ENCODE measurements at places on chromosomes 7 and 10.

- no peak for DNase-seq
Measured at GRCh38 chr10:80415734-80416478, 7.6 kb downstream of the PRXL2A start.

- no peak for DNase-seq
Measured at GRCh38 chr10:92967641-92968040, 93.0 kb upstream of the CYP26C1 start.

DNA sequence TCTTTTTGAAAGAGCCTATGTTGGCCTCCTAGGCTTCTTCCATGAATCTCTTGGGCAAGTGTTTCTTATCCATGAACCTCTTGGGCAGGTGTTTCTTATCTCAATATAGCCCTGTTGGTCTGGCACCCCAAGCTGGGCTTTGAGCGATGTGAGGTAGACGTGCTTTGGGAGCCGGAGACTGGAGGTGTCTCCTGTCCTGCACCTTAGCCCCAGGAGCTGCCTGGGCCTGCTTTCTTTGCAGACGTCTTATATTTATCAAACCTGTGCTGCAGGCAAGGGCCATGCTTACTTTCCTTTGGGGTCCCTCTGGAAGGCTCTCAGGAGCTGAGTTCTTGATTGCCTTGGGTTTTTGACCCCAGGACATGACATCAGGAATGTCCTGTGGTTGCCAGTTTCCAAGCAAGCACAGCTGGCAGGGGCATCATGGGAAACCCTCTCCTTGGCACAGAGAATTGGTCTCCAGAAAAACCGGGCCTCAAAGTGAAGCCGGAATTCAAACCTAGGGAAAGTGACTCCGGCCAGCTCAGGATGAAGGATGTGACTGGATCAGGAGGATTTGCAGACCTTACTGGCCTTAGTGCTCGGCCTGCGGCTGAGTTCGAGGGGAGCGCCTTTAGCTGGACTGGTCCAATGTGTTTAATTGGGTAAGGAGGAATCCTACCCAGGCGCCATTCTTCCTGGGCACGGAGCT, 2.8 kb downstream of the JAKMIP3 start:
- no peak for DNase-seq

- peak; percentile 70 for DNase-seq
Measured at GRCh38 chr7:2403718-2404648, 572 bp downstream of the CHST12 start.

DNA sequence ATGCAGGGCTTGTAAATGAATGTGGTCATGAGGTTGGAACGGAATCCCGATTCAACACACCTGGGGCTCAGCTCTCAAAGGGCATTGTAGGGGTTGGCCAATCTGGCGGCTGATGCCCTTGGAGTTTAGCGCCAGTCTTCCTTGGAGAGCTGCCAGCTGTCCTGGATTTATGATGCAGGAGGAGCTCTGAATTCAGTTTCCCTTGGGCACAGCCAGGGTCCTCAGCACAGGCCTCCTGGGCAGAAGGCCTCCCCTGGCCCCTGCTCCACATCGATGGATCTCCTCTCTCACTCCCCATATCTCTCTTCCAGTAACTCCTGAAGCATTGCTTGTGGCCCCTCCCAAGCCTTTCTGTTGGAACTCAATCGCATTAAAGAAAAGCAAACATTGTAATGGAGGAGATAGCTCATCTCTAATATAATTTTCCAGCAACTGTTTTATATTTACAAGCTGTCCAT, 985 bp upstream of the CYTH3 start:
- no peak for DNase-seq

GRCh38 chr7:133583545-133584171, 330.8 kb downstream of the EXOC4 start:
- DNase-seq: no peak

- DNase-seq: no peak
Measured at GRCh38 chr7:4111166-4111565, 570.9 kb upstream of the FOXK1 start.

GRCh38 chr10:70909326-70909935, 21.1 kb upstream of the PCBD1 start:
- no peak for DNase-seq

DNA sequence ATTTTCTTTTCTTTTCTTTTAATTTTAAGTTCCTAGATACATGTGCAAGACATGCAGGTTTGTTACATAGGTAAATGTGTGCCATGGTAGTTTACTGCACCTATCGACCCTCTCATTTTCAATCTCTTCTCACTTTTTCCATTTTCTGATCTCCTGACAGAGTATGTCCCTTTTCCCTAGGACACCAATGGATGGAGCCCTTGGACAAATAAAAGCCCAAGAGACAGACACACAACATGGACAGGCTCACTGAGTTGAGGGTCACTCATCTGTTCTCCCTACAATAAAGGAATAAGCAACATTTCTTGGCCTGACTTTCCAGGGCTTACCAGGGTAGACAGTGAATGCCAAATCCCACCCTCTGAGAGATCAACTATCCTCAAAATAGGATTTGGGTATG, 15.2 kb upstream of the UBE2D1 start:
- DNase-seq: no peak

DNA sequence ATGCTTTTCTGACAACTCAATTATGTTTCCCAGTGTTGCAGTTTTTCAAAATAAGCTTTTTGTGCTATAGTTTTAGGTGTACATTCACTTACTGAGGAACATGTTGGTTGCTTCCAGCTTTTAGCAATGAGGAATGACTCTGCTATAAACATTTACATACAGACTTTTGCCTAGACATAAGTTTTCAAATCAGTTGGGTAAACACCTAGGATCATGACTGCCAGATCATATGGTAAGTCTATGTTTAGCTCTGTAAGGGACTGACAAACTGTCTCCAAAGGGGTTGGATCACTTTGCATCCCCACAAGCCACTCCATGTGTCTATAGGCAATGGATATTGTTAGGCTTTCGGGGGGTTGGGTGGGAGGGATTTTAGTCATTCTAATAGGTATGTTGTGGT, 10.8 kb upstream of the GRID2IP start:
- no peak for DNase-seq

DNA sequence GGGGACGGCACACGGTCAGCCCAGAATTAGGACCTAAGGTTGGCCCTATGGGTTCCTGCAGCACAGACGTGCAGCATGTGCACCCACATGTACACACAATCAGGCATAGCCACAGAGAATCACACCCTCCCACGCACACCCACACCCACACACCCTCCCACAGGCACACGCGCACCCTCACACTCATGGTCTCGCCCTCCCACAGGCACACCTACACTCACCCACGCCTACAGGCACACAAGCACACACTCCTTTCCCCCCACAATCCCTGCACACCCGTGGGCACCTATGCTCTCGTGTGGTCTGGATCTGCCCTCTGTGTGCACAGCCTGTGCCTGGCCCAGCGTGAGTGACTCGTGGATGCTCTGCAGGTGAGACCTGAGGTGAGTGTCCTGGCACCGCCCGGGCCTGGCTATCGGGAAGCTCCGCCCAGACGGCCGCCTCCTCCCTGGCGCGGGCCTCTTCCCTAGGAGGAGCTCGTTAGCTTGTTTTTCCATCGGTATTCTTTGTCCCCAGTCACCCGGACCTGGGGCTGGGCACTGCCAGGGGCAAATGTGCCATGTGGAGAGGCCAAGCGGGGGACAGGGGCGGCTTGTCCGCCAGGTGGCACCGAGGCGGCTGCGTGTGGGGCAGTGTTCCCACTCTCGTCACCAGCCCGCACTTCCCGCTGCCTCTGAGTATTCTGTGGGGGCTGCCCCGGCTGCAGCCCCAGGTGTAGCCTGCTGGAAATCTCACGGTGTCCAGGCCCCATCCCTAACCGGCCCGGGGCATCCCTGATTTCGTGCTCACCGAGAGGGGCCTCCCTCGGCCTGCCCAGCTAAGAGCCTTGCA, 110.2 kb upstream of the FAM20C start:
- DNase-seq: no peak

DNA sequence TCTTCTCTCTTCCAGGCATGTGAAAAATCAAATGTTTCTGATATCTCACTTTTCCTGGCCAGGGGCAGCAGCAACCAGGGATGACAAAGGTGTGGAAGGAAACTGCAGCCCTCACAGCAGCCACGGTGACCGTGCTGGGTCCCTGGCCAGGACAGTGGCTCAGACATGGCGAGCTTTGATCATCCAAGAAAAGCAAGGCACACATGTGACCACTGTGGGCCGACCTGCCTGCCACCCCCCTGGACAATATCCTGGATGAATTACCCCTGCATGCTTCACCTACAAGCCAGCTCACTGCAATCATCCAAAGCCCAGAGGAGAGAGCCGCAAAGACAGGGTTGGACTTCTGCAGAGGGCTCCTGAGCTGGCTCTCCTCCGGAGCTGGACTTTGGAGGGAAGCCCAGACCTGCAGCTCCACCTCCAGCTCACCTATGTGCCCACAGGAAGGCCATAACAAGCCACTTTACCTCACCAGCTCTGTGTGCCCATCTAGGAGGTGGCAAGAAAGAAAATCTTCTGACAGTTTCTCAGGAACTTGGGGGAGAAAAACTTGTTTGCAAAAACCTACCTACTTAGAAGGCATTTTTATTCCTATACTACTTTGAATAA, 2.7 kb downstream of the CHST15 start:
- no peak for DNase-seq

- no peak for DNase-seq
Measured at GRCh38 chr7:22413211-22413610, 56.3 kb upstream of the RAPGEF5 start.

DNA sequence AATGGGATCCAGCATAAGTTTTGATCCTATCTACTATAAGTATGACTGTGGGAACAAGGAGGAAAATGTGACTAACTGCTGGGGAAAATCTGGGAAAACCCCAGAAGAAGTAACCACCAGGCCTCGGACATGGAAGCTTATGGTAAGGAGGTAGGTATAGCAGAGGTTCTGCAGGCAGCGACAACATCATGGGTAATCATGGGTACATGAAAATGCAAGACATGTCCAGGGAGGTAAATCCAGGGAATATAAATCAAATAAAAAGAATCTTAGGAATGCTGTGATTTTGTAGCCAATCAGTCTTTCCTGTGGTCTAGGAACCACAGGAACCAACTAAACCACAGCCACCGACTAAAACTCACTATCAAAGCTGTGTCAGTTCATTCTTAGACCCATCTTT, 168.3 kb upstream of the NPY start:
- no peak for DNase-seq

GRCh38 chr10:18424200-18424599, 227.2 kb downstream of the NSUN6 start:
- peak; percentile 19 for DNase-seq

DNA sequence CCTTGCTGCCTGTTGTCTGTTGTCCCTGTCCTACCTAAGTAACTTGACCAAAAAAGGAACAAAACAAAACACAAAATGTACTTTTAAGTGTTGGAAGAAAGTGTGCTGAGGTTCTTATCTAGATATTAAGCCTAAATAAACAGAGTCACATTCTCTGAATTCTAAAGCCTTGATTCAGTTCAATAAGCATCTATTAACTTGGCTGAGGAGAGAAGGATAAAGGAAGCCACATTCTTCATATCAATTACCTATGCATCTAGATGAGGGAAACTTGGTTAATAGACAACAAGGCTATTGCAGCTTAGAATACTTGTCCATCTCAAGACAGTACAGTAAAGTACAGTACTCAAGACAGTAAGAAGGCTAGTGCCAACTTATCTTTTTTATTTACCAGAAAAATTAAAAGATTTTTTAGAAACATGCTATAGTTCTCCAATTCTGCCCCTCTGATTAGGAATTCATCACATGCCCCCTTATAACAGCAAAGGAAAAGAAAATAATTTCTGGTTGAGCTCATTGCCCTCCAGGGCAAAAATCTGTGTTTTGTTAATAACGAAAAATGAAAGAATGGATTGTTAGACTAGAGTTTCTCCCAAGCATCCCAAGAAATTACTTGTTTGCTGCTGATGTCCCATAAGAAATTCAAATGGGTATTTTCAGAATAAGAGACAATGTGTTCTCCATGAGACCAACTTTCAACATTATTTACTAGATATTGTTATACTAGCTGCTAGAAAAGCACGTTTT, 546.5 kb upstream of the SEMA3D start:
- no peak for DNase-seq

Measured in eye (tissue), 1 donor.